ENCODE measurements at places on chromosomes 1 and 21.

GRCh38 chr1:27650539-27651175 is 15.7 kb upstream of the FGR start:
- DNase-seq: no peak

- DNase-seq: no peak
Measured at GRCh38 chr1:30284728-30285475, 438.5 kb downstream of the MATN1 start.

DNA sequence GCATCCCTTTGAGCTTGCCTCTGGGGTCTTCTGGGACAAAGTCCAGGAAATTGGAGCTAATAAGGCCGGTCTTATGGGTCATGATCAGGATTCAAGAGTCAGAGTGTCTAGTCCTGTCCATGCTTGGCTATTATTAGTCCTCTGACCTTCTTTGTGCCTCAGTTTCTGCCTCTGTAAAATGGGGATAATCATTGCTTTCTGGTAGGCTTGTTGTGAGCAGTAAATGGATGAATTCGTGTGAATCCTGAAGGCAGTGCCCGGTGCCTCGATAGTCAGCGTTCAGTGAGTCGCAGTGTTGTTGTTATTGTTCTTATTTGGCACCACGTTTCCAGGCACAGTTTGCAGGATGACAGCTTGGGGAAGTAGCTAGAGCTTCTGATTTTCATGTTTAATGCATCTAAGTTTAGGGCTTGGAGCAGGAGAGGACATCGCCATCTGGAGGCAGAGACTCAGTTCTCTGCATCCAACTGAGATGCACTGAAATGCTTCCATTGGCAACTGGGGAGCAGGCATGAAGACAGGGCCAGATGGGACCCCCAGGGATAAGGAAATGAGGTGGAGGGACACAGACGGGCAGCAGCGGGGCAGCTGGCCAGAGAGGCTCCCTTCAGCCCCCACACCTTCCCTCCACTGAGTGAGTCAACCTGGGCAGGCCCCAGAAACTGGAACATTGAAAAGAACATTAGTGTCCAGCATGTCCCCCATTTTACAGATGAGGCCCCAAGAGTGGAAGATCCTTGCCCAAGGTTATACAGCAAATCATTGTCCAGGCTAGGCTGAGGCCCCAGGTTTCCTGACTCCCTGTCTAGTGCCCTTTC is 160.3 kb downstream of the PTPRU start:
- no peak for DNase-seq

DNA sequence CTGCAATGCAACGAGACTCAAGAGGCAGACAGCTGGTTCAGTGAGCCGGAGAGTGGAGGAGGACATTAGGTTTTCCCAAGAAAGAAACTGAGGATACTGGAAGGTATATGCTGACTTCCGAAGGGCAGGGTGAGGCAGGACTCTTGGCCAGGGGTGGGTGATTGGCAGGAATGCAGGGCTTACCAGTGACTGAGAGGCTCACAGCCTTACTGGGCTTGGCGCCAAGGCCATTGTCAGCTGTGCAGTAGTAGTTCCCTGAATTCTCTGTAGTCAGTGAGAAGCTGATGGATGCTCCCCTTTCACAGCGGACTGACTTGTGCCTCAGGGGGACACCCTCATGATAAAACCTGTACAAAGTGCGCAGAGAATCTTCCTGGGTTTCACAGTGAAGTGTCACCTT is 9.6 kb downstream of the FCRL5 start:
- no peak for DNase-seq

GRCh38 chr1:160115545-160116282 is at the start of gene ATP1A2:
Gene ATP1A2 (plus strand): TSS chr1:160115759. CDS start chr1:160115862, 103 bp downstream.
- DNase-seq: no peak

GRCh38 chr1:11107599-11107998 is 7.9 kb upstream of the EXOSC10 start:
- no peak for DNase-seq

DNA sequence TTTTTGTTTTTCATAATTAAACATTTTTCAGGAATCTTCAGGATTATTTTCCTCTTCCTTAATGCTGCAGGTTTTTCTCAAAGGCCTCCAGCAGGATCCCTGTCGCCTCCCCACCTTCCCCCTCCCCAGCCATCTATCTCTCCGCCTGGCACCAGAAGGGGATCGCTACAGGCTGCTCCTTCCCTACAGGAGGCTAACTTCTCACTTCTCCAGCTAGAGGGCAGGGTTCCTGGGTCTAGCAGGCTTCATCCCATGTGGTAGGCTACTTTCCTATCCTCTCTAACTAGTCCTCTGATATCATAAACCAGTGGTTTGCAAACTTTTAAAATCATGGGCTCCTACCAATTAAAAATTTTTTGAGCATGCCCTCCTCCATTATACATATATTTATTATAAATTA is 104.1 kb downstream of the KCNN3 start:
- DNase-seq: no peak

DNA sequence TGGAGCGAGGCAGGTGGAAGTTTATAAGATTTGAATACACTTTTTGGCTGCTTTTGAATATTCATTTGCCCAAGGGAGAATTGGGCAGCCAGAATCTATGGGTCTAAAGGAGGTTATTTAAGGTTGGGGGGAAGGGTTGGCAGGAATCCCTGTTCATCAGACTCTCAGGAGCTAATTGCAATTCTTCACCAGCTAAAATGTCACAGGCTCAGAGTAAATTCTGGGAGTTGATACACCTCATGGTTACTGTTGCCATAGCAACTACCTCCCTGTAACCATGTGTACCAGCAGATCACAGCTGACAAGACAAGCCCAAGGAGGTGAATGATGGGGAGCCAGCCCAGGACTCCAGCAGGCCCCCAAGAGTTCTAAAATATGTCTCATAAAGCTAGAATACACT is 75.5 kb downstream of the CAMK2N1 start:
- no peak for DNase-seq

DNA sequence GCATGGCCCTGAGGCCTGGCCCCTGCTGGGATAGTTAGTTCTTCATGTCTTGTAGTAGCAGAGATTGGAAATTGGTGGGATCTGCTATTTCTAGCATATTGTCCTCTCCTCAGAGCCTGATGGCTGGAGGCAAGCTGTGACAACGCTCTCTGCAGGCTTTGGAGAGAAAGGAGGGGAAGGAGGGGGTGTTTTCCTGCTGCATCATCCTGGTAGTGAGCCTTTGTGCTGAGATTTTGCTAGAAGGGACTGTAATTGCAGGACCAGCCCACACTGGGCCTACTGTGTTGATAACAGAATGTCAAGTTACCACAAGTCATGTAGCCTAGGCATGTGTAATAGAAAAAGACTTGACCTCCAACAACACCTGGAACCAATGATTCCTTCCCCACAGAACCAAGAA is 351.0 kb downstream of the SIPA1L2 start:
- DNase-seq: no peak

GRCh38 chr1:56326056-56326455 is 253.3 kb downstream of the PLPP3 start:
- DNase-seq: no peak

DNA sequence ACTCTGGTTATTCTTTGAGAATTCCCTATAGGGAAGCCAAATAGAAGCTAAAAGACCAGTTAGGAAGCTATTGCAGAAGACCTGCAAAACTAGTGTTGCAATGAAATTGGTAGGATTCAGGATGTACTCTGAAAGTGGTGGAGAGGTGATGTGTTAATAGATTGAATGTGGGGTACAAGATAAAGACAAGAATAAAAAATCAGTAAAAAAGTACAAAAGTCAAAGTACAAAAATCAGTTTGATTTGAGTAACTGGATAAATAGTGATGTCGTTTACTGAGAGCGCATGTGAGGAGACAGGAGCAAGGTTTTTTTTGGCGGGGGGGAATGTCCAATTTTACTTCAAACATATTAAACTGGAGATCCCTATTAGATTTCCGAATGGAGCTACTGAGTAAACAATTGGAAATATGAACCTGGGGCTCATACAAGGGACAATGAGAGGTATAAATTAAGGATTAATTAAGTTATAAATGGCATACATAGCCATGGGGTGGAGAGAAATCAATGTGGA is 2.5 kb upstream of the DCAF8 start:
- no peak for DNase-seq

DNA sequence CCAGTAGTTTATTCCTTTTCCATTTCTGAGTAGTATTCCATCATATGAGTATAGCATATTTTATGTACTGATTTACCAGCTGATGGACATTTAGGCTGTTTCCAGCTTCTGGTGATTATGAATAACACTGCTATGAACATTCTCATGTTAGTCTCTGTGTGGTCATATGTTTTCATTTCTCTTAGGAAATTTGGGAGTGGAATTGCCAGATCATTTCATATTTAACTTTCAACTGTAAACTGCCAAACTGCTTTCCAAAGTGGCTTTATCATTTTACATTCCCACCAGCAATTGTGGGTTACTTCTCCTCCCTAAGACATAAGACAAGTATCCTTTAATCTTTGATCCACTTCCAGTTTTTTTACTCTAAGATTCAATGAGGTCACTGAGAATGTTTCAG is 85.7 kb upstream of the RALGPS2 start:
- no peak for DNase-seq

GRCh38 chr1:182145441-182145840 is 83.9 kb upstream of the ZNF648 start:
- no peak for DNase-seq

DNA sequence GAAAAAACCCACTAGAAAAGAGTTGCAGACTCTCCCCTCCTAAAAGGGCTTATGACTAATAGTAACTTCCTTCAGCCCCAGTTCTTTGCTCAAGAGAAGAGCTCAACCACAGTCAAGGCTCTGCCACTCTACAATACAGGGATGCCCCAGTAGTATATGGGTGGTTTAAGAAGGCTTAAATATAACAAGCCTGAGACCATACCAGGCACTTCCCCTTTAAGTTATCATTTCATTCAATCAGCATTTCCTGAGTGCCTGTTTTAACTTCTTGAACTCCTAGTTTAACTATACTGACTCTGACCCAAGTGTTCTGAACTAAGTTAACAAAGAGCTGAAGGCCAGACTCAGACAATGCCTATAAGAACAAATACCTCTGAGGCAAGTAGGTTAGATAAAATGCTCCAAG is 19.8 kb downstream of the PRPF38A start:
- peak; percentile 77 for DNase-seq

- no peak for DNase-seq
Measured at GRCh38 chr21:33317786-33318486, 6.8 kb upstream of the IFNAR1 start.

- no peak for DNase-seq
Measured at GRCh38 chr1:209063767-209064659, 519.5 kb upstream of the CAMK1G start.

GRCh38 chr1:46133181-46133658 is 791 bp upstream of the PIK3R3 start:
- no peak for DNase-seq

- no peak for DNase-seq
Measured at GRCh38 chr1:37767488-37767887, 2.6 kb upstream of the EPHA10 start.

DNA sequence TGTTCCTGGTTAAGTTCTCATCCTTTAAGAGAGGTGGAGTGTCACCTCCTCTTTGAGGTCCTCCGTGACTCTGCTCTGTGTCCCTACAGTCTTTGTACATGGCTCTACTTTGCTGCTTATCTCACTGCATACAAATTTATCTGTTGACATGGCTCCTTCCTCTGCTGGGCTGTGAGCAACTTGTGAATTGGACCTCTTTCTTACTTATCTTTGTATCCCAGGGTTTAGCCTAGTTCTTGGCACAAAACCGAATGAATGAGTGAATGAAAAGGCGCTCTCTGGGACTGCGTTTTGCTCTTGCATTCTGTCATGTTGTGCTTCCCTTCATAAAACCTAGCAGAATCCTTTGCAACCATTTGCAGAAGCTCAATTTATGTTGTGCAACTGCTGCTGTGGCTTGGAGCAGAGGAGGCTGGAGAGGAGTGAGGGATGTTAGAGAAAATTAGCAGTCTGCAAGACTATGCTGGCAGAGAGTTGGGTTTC is 12.4 kb downstream of the SLC26A9 start:
- no peak for DNase-seq

DNA sequence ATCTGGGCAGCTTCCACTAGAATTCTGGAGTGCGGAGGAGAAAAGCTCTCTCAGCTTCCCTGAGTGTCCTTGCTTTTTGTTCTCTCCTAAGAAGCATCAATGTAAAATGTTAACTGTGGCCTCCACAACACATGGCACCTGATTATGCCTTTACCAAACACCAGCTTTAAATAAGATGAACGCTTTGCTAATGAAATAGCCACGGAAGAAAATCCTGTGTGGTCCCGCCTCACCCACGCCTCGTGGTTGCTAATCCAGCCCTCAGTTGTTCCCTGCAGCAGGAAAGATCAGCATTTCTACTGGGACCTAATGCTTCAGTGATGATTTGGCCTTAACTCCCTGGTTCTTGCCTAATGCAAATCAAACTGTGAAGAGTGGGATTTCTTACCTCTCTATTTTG is 1.8 kb upstream of the ERG start:
- no peak for DNase-seq

DNA sequence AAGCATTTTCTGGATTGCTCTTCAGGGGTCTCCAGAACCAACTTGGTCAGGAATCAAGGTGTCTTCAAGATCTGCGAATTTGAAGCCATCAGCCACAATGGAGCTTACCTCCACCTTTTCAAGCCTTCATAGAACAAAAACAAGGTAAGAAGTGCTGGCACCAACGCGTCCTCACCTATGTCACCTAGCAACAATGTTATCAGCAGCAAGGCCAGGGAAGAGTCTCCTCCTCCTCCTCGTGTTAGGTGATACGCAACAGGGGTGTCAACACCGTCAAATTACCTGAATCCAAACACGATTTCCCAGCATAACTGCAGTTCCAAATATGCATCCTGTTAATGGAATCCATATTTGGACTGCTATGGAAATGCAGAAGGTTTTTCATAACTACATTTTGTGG is 4.1 kb upstream of the TIAM1 start:
- no peak for DNase-seq

Data from CD4-positive, alpha-beta T cell treated with Interferon alpha-2 for 1 hour (primary cell).